ENCODE measurements at places on chromosomes 12 and 14. TPM values are rescaled to one million over a fixed set of nuclear protein-coding genes. Genes with fewer than 3 reads are reported as not detected.

The PTPRO gene
- polyA plus RNA-seq: not detected

The CLEC4A gene
- polyA plus RNA-seq: 15.4 TPM

The SCNN1A gene
- 0.10 TPM for polyA plus RNA-seq

The LPAR5 gene
- polyA plus RNA-seq: 36.1 TPM

The RNF212B gene
- not detected for polyA plus RNA-seq

The LBHD2 gene
- not detected for polyA plus RNA-seq

The FAM90A1 gene
- not detected for polyA plus RNA-seq

The LIN7A gene
- polyA plus RNA-seq: not detected

The PLA2G1B gene
- not detected for polyA plus RNA-seq

The DEPDC4 gene
- polyA plus RNA-seq: not detected

The LRTM2 gene
- not detected for polyA plus RNA-seq

The TMBIM4 gene
- 336 TPM for polyA plus RNA-seq

The FOXG1 gene
- not detected for polyA plus RNA-seq

The CDCA3 gene
- 1.5 TPM for polyA plus RNA-seq

The PKP2 gene
- 0.21 TPM for polyA plus RNA-seq

The PRKD1 gene
- not detected for polyA plus RNA-seq

The RD3L gene
- polyA plus RNA-seq: not detected

The ADCY4 gene
- not detected for polyA plus RNA-seq

The RBP5 gene
- polyA plus RNA-seq: not detected

The PRH1 gene
- polyA plus RNA-seq: 10.6 TPM

The DERA gene
- polyA plus RNA-seq: 47.2 TPM

The METTL17 gene
- 32.1 TPM for polyA plus RNA-seq

The TMEM253 gene
- polyA plus RNA-seq: not detected

The CD69 gene
- 240 TPM for polyA plus RNA-seq

The RASAL1 gene
- not detected for polyA plus RNA-seq

The CBLN3 gene
- polyA plus RNA-seq: not detected

The VDR gene
- not detected for polyA plus RNA-seq

The KRT1 gene
- not detected for polyA plus RNA-seq

The AQP2 gene
- not detected for polyA plus RNA-seq

The CLEC2A gene
- polyA plus RNA-seq: not detected

The APOF gene
- polyA plus RNA-seq: not detected

The ERO1A gene
- 19.3 TPM for polyA plus RNA-seq

The PLEKHA5 gene
- 4.0 TPM for polyA plus RNA-seq

The GPR68 gene
- polyA plus RNA-seq: 19.0 TPM

The CLEC7A gene
- not detected for polyA plus RNA-seq

The SLCO1B3 gene
- not detected for polyA plus RNA-seq

The TAS2R30 gene
- polyA plus RNA-seq: not detected

The NANOG gene
- polyA plus RNA-seq: not detected

The GXYLT1 gene
- polyA plus RNA-seq: 5.9 TPM

The WNT1 gene
- 0.86 TPM for polyA plus RNA-seq

The LRRC23 gene
- polyA plus RNA-seq: 2.4 TPM

The MAP3K9 gene
- polyA plus RNA-seq: not detected

The AQP5 gene
- not detected for polyA plus RNA-seq

The UTP20 gene
- polyA plus RNA-seq: 1.2 TPM

The SLC25A21 gene
- polyA plus RNA-seq: not detected

The TAS2R19 gene
- polyA plus RNA-seq: not detected

The C12orf54 gene
- not detected for polyA plus RNA-seq

The PLEKHG7 gene
- polyA plus RNA-seq: not detected

The OR6C3 gene
- not detected for polyA plus RNA-seq

Data from immature natural killer cell (primary cell).